Activated CD8-positive, alpha-beta memory T cell treated with anti-CD3 and anti-CD28 coated beads for 1 hour (primary cell): ENCODE measurements at places on chromosomes 3 and 15.

DNA sequence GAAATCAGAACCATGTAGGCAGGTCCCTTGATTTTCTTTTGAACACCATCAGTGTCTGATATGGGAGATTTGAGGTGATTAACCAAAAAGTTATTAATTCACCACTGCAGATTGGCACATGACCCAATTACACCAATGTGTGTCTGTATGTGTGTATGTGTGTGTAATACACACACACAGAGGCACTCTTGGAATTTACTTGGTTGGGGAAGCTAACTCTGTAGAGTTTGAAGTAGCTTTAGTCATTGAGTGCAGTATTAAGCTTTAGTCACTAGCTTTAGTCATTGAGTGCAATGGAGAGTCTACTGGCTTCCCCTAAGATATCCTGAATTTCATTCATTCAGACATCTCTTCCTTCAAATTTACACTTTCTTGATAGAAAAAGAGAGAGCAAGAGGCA is 109.4 kb upstream of the C15orf61 start:
- DNase-seq: no peak

GRCh38 chr3:29914861-29915524 is 634.1 kb downstream of the RBMS3 start:
- DNase-seq: no peak

DNA sequence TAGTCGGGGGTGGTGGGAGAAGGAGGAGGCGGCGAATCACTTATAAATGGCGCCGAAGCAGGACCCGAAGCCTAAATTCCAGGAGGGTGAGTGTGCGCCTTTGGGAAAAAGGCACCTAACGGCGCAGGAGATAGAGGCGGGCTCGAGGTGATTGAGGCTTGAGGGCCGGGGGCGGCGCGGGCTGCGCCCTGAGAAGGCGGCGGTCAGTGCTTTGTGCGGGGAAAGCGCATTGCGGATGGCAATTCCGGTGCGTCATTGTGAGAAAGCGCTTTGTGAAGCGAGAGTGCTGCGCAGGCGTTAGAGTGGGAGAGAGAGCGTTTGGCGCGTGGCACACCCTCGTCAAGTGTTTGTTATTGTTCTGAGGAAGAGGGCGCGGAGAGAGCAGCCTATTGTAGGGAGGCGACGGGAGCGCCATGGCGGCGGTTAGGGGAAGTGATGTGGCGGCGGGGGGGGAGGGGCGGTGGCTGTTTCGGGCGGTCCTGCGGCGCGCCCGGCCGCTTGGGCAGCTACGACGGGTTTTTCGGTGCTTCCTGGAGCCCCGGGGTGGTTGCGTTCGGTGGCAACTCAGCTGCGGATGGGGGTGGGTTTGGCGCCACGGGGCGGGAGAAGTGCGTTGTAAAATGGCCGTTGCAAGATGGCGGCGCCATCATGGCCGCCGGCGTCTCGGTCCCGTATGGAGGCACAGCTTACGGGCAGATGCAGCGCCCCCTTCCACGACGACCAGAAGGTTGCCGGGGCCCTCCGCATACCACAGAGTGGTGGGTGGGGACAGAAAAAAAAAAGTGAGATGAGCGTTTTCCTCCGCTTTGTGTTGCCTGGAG is 492 bp downstream of the MORF4L1 start:
- peak; percentile 69 for DNase-seq

DNA sequence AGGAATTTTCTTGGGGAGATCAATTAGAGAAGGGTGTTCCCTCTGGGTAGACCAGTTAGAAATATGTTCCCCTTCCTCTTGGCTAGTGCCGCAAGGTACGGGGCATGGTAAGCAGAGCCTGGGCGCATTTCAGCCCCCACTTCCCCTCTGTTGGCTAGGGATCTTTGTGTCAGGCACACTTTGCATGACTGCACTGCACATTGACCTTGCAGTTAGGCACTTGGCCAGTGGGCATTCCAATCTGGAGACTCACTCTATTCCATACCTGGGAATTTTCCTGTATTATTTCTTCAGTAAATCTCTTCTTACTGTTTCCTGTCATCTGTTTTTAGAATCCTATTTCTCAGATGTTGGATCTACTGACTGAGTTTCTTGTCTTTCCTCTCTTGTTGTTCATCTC is 30.0 kb upstream of the CACNA1D start:
- no peak for DNase-seq

DNA sequence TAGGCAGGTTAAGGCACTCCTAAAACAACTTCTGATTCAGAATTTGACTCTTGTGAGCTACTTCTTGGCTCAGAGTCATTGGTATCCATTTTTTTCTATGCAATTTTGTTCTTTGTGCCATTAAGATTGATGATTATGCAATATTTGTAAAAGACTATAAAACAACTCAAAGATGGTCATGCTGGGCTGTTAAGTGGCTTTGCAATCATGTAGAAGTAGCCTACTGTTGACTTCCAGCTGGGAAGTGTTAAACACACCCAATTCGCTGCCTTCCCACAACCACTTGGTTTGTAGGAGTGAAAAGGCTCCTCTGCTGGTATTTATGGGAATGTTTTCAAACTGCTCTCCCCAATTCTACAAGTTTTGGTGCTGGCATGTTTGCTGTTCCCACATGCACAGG is 74.7 kb upstream of the COL6A6 start:
- DNase-seq: no peak

DNA sequence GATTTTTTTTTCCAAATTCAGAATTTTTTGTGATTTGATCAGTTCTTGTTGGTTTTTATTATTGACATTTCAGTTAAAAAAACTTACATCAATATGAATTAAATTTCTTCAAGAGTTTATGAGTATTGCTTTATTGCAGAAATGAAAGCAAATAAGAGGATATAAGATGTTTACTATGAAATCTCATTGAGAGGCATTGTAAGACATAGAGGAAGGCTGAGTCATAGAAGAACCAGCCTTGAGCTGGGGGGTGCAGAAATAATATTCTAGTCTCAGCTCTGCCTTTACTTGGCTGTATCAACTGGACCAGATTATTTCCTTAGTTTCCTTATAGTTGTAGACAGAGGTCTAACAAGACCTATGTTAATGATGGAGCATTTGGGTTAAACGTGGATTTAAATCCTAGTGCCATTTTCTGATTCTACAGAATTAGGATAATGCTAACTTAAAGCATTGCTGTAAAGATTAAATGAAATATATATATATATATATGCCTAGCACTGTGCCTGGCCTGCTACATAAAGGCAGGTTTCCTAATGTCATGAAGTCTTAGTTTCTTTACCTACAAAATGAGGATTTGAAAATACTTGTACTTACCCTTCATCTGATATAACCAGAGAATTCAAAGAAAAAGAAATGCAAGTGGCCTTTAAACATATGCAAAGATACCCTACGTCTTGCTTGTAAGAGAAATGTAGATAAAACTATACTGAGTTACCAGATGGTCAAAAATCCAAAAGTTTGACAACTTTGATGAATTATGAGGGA is 7.3 kb downstream of the FAM98B start:
- DNase-seq: no peak

DNA sequence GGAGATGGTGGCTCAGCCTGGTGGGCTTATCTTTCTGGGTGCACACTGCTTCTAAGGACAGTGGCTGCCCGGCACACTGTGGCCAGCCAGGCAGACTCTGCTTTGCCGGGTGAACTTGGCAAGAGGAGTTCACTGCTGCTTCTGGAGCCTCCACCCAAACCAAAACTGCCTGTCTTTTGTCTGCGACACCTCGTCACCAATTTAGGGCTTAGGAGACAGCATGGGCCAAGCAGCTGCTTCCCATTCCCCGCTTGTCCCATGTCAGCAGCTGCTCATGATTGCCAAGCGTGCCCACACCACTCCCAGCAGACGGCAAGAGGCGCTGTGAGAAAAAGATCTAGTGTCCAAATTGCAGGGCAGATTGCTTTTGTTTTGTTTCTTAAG is 57.3 kb downstream of the LSM3 start:
- DNase-seq: no peak

DNA sequence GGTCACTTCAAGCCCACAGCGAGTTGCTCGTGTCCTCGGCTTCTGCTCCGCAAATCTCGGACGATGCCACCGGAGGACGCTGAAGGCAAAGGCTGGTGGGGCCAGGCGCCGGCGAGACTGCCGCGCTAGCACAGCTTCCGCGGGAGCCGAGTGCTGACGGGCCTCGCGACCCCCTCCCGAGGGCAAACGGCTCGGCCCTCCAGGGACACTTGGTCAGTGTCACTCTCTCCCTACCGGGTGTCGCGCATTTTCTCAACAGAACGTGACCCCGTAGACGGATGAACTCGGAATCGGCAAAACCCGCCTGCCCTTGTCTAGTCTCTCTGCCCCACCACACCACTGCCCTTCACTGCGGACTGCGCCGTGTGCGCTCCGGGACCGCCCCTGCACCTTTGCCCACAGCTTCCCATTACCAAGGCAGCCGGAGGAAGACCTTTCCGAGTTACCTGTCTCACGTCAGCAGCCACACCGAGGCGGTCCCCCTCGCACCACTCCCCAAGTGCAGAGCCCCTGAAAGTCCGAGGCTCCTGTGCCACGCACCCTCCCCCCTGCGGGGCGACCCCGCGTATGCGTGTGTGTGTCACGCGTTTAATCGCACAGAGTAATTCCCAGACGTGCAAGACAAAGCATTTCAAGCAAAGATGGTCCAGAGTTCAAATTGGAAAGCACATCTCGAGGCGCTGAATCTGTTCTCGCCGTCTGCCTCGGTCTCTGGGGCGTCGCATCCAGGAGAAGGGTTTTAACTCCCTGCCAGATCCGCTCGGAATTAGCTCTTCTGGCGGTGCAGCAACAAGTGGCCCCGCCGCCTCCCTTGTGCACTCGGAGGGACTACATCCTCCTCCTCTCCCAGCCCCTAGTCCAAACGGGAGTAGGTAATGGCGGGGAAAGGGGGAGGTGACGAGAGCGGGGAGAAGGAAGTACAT is 245.0 kb upstream of the TOPAZ1 start:
- no peak for DNase-seq

DNA sequence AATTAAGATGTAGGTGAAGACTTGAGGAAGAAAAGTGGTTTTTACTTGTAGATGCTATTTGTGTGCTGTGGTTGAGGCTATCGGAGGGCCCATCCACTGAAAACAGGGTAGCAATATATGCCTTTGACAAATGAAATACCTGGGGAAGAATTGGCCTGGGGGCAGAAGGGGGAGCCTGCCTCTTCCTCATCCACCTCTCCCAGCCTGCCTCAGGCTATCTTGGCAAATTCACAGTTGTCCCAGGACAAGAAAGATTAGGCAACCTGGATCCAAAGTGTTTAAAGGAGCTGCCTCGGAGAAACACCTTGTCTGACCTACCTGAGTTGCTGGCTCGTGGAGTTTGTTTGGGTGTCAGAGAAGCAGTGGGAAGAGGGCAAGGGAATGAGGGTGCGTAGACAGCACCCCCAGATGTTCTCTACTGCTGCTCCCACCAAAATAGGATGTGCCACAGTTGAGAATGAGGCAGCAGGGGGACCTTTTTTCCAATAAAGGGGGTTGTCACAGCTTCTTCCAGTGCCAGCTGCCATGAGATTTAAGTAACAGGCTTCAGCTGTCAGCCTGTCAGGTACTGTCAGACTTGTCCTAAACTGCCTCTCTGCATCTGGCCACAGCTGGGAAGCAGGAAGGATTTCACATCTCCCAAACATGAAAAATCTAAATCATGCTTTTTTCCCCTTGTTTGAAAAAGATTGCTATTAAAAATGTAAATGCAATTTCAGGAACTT is 9.2 kb downstream of the PLEKHO2 start:
- DNase-seq: no peak
